CD14-positive monocyte (primary cell): ENCODE measurements at places on chromosomes 4 and X. TPM values are rescaled to one million over a fixed set of nuclear protein-coding genes. Genes with fewer than 3 reads are reported as not detected.

Gene PHOX2B
- polyA plus RNA-seq = not detected in 2 replicates

Gene DCAF4L1
- 0.15 and 0.32 TPM in 2 replicates for polyA plus RNA-seq

Gene POU3F4
- polyA plus RNA-seq = not detected

- no peak for DNase-seq
- H3K4me1 ChIP-seq = no peaks in the 10 kb centered on the region
- H3K36me3 ChIP-seq = no peaks in the 10 kb centered on the region
- H3K4me3 ChIP-seq = no peak overlapping the region
- no peak overlapping the region for H3K27ac ChIP-seq
Observed at GRCh38 chr4:22363787-22364186, 152.1 kb downstream of the ADGRA3 start.
